ENCODE measurements at places on chromosomes 6 and 20. TPM values are rescaled to one million over a fixed set of nuclear protein-coding genes. Genes with fewer than 3 reads are reported as not detected.

Gene CST2
- polyA plus RNA-seq: not detected

Gene SPTLC3
- polyA plus RNA-seq: 1.1 TPM

Gene SLC17A3
- polyA plus RNA-seq: not detected

GRCh38 chr6:29763491-29764289 is 40.5 kb downstream of the HLA-F start:
- no peak for DNase-seq

DNA sequence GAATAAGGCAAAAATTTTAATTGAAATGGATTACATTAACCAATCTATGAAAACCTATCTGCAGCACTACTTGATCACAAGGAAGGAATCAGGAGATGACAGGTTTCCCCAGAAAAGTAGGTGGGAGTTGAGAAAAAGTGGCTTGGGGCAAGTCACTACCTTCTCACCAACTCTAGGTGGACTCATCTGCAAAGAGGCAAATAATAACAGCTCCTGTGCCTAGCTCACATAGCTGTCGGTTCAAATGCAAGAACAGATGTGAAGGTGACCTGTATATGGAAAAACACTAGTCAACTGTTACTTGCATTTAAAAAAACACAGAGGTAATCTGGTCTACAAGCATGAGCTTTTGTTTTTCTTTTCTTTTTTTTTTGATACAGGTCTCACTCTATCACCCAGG is 67.2 kb downstream of the POPDC3 start:
- no peak for DNase-seq

DNA sequence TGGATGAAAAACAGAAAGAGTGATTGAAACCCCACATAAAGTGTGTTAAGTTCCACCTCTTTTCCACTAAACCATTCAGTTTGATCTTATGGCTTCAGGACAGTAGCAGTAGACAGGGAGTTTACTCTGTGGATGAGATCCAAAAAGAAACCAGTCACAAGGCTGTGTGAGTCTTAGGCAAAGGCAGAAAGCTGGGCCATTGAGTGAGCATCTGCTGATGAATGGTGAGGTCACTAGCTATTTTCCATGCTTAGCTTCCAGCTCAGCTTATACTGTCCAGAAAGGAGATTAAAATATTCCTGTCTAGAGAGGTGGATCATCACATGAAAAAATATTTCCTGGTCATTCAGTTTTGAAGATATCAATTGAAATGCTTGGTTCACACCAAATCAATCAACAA is 1643.9 kb downstream of the HACE1 start:
- no peak for DNase-seq

GRCh38 chr20:8331740-8332412 is 199.8 kb downstream of the PLCB1 start:
- no peak for DNase-seq

GRCh38 chr6:109370792-109371191 is 11.5 kb downstream of the CD164 start:
- DNase-seq: no peak

GRCh38 chr6:106470811-106471210 is 110.3 kb downstream of the CRYBG1 start:
- no peak for DNase-seq

GRCh38 chr6:147999001-147999540 is 343.6 kb upstream of the SASH1 start:
- DNase-seq: no peak

- DNase-seq: no peak
Measured at GRCh38 chr20:35489717-35490116, 34.3 kb downstream of the CEP250 start.

GRCh38 chr20:47872341-47872740 is 87.1 kb upstream of the SULF2 start:
- no peak for DNase-seq

- DNase-seq: peak; percentile 75
Measured at GRCh38 chr6:32854376-32855178, 585 bp downstream of the PSMB9 start.

GRCh38 chr6:124977067-124977908 is 15.1 kb downstream of the RNF217 start:
- DNase-seq: no peak

DNA sequence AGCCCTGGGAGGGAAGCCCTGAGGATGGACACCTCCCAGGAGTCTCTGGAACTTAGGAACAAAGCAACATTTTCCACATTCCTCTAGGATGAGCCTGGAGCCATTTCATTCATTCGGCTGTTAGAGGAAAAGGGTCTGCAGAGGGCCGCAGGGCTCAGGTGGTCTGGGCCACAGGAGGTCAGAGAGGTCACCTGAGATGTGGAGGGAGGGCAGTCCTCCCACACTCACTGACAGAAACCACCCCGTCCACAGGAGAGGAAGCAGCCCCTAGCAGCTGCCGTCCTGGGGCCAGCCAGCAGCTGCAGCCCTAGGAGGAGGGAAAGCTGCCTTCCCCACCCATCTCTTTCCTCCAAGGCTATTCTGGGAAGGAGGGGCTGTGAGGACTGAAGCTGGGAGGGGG is 207.0 kb downstream of the CDC5L start:
- DNase-seq: no peak

GRCh38 chr6:113082745-113083144 is 735.6 kb downstream of the RFPL4B start:
- DNase-seq: no peak

- no peak for DNase-seq
Measured at GRCh38 chr6:64680446-64680845, 1026.6 kb downstream of the EYS start.

- no peak for DNase-seq
Measured at GRCh38 chr6:43396408-43397149, 27.1 kb upstream of the ZNF318 start.

- DNase-seq: no peak
Measured at GRCh38 chr6:134047673-134048072, 4.8 kb downstream of the SLC2A12 start.

GRCh38 chr6:22399693-22400092 is 102.9 kb upstream of the PRL start:
- DNase-seq: no peak
